ENCODE measurements at places on chromosomes 7 and 10.

DNA sequence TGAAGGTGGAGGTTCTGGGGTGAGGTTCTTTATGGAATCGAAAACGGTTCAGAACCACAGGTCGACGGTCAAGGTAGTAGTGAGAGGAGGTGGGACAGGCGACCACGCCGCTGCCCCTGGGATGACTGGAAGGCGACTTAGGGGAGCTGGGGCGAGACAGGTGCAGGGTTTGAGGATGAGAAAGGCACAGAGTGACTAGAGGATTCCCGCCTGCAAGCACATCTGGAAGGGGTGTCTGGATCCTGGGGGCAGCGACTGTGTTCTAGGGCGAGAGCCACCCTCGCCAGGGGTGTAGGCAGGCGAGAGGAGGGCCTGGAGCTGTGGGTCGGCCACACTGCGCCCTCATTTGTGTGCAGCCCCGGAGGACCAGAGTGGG lies 468 bp upstream of the IRF5 start:
- no peak for DNase-seq

DNA sequence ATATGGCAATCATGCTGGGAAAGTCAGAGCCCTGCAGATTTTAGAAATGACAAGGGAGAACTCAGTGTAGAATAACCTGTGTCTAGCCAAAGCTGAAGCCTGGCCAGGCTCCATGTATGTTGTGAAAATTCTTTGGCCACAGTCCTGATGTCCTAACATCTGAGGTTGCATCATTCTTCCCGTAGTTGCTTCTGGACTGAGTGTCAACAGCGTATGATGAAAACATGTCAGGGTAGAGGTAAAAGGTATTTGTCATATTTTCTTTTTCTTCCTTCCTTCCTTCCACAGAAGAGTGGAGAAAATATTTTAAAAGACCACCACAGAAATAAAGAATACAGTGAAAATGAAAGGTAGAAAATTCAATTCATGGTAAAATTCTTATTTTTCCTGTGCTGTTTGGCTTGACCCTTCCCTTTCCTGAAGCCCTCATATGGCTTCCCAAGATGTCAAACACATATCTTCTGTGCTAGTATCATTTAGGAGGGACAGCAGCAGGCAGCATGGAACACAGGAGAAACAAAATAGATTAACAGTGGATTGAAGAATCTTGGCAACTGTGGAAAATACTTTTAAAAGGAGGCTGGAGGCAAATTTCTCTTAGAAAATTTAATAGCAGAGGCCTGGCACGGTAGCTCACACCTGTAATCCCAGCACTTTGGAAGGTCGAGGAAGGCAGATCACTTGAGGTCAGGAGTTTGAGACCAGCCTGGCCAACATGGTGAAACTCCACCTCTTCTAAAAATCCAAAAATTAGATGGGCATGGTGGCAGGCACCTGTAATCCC lies 18.9 kb upstream of the NRBF2 start:
- DNase-seq, result peak; percentile 61

GRCh38 chr7:24133691-24134090 lies 150.3 kb upstream of the NPY start:
- no peak for DNase-seq

DNA sequence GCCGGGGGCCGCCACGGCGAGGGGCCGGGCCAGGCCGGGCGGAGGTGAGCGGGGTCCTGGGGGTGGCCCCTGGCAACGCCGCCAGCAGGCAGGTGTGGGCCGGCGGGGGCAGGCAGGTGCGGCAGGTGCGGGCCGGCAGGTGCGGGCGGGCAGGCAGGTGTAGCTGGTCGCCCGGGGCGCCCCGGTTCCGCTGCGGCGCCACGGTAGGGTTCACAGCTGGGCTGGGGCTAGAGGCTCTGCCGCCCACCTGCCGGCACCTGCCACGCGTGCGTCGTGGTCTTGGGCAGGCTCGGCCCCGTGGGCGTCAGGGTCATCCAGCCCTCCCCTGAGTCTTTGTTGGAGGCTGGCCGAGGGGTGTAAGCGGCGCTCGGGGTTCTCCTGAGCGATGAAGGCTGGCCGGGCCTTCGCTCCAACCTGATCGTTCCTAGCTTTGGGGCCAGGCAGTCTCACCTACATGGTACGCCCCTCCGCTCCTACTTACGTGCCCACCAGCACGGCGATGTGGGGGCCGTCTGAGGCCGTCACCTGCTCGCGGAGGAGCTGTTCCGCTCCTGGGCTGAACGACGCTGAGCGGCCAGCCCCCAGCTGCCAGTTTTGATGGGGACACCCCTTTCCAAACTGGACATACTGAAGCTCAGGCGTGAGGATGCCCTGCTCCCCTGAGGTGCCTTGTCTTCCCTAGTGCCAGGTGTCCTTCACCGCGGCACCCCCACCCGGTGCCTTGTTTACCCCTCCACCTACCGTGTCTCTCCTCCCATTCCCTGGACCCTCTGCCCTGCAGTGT lies 493 bp downstream of the ZMIZ2 start:
- DNase-seq, result peak; percentile 51

DNA sequence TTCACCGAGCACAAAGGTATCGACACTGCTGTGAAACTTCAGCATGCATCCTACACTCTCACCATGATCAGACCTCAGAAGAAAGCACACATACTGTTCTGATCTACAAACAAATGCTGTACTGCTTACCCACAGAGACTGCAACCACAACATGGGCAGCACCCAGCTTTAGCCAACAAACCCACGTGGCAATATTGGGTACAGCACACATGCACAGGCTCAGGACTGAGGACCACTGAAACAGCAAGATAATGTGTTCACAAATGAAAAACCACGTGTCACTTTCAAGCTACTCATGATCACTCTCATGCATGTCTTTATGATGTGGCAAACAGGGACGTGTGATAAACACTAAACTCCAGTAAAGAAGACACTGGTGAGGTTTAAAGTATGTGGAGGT lies 119.3 kb upstream of the PTN start:
- DNase-seq, result no peak

GRCh38 chr10:103620352-103620740 lies 126.8 kb downstream of the NEURL1 start:
- DNase-seq, result no peak

DNA sequence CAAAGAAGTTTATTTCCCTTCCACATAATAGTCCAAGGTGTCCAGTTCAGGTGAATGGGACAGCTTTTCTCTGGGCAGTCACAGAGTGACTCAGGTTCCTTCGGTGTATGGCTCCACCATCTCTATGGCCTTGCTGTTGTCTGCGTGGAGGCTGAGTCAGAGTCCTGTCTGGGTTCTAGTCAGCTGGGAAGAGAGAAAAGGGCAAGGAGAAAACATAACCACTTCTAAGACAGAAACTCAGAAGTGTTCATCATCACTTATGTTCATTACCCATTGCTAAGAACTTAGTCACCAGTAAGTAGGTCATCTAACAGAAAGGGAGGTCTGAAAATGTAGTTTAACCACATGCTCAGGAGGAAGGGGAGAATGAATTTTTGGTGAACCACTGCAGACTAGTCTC lies 32.4 kb upstream of the CCDC7 start:
- peak; percentile 39 for DNase-seq

GRCh38 chr7:69363136-69363535 lies 235.1 kb upstream of the AUTS2 start:
- DNase-seq, result no peak

DNA sequence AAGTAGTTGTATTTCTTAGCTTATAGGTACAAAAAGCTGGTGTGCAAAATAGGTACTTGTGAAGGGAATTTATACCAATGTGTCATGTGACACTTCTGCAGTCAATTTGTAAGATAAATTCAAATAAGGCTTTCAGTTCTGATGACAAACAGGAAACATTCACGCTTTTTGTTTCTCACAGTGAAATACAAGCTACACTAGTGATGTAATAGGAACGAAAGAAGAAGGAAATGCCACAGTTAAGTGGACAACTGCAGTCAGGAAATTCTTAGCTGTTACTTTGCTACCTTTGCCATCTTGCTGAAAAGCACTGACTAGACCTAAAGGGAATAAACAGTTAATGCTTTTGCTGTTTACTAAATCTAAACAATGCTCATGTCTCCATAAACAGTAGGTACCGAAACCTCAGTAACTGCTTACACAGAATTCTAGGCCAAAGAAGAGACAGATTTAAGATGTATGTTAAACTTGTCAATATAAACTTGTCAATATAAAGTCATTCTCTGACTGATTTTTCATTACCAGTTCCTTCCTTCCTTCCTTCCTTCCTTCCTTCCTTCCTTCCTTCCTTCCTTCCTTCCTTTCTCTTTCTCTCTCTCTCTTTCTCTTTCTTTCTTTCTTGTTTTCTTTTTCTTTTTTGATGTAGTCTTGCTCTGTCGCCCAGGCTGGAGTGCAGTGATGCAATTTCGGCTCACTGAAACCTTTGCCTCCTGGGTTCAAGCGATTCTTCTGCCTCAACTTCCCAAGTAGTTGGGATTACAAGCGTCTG lies 10.1 kb downstream of the OTUD1 start:
- no peak for DNase-seq

GRCh38 chr10:132654708-132655661 lies 117.4 kb downstream of the INPP5A start:
- DNase-seq, result peak; percentile 78

GRCh38 chr7:22288202-22288601 lies 68.8 kb downstream of the RAPGEF5 start:
- DNase-seq, result no peak

GRCh38 chr7:44396496-44396895 lies 71.1 kb upstream of the CAMK2B start:
- no peak for DNase-seq

- no peak for DNase-seq
Observed at GRCh38 chr7:21966271-21966670, 20.6 kb upstream of the CDCA7L start.

- DNase-seq, result peak; percentile 42
Observed at GRCh38 chr7:42107484-42108240, 129.3 kb downstream of the GLI3 start.

- DNase-seq, result no peak
Observed at GRCh38 chr7:33831389-33832141, 73.8 kb upstream of the BMPER start.

GRCh38 chr10:24962995-24963394 lies 10.6 kb upstream of the PRTFDC1 start:
- DNase-seq, result peak; percentile 71

- no peak for DNase-seq
Observed at GRCh38 chr7:41046221-41046761, 656.6 kb downstream of the INHBA start.

- DNase-seq, result peak; percentile 88
Observed at GRCh38 chr10:45249978-45250693, 65.3 kb downstream of the OR13A1 start.

GRCh38 chr7:32051128-32051527 lies 19.1 kb downstream of the PDE1C start:
- DNase-seq, result no peak

- DNase-seq, result peak; percentile 36
Observed at GRCh38 chr10:125448596-125448995, 234.4 kb downstream of the TEX36 start.

- no peak for DNase-seq
Observed at GRCh38 chr10:102831322-102832071, 5.7 kb downstream of the CYP17A1 start.

- peak; percentile 91 for DNase-seq
Observed at GRCh38 chr10:133307776-133308420, 774 bp downstream of the TUBGCP2 start.

GRCh38 chr10:61138708-61139591 lies 195.0 kb upstream of the RHOBTB1 start:
- DNase-seq, result no peak

DNA sequence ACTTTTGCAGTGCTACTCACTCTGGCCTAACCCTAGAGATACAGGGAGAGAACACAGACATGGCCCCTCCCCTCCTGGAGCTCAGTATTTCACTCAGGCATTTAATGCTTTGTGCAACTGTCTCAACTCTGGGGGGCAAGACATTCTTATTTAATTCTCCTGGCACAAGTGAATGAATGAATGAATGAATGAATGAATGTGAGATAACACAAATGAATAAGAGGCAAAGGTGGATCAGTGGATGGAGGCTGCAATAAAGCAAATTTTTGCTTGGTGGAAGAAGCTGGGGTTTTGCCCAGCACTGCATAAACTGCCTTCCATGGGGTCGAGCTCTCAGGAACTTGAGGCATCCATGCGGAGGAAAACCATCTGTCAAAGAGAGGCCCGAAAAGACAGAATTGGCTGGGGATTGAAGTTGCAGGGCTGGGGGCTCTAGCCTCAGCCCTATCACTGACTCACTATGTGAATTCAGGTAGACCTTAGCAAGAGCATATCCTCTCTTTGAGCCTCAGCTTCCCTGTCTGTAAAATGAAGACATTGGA lies 441.4 kb upstream of the ZMIZ1 start:
- no peak for DNase-seq

GRCh38 chr7:133372337-133372736 lies 119.5 kb downstream of the EXOC4 start:
- DNase-seq, result no peak

Data from hepatocyte (in vitro differentiated cells).